ENCODE measurements at places on chromosomes 5 and 9.
A peak's percentile ranks its signal among the peaks of the same experiment; 100 is the strongest.

DNA sequence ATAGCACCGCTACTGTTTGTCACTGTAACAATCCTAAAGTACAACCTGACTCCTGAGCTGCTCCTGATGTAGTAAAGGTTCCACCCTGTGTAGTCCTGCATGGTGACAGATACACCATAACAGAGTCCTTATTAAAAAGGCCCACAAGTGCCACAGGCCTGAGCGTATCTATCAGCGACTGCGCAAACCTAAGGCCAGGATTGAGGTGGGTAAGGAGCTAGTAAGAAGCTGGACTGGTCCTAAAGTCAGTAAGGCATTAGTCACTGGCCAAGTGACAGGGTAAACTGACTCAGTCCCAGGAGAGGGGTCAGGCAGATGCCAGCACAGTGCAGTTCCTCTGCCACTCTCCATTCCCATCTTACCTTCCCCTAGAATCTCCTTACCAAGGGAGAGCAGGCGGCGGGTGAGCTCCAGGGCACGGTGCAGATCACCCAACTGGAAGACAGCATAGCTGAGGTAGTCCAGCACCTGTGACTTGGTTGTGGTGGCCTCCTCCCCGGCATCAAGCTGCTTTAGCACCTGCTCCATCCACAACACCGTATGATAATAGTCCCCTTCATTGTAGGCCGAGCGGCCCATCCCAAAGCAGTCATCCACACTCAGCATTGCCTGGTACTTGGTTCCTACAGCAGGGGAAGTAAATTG is 17.6 kb downstream of the P4HA2 start:
- no peak for DNase-seq

GRCh38 chr5:38827525-38827924 is 18.3 kb upstream of the OSMR start:
- no peak for DNase-seq

- DNase-seq = no peak
These were observed 847.0 kb downstream of the TLE1 start for GRCh38 chr9:80842389-80842788.

DNA sequence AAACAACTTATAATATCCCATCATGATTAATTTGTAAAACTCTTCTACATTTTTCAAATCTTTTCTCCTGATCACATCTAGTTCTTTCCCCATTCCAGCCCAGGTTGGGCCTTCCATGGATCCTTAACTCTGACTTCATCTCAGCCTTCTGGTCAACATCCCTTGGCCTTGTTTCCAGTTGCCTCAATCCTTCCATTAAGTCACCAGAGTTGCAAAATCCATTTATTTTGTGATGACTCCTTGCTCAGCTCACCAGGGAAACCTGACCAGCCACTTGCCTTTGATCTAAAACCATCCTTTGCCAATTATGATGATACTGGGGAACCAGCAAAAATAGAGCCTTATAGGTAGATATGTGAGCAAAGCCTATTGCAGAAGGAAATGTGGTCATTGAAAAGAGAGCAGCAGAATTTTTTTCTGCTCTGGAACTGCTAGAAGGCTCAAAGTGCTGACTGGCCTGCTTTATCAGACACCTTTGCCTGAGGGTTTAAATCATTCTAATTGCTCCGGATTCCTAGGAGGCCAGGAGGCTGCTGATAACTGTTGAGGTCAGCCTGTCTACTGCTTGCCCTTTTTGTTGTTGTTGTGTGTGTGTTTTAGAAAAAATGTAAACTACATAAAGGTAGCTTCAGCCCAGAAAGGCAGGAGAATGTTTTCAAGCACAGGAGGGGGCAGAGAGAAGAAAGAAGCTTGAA is 512.2 kb upstream of the GRIA1 start:
- DNase-seq = no peak

DNA sequence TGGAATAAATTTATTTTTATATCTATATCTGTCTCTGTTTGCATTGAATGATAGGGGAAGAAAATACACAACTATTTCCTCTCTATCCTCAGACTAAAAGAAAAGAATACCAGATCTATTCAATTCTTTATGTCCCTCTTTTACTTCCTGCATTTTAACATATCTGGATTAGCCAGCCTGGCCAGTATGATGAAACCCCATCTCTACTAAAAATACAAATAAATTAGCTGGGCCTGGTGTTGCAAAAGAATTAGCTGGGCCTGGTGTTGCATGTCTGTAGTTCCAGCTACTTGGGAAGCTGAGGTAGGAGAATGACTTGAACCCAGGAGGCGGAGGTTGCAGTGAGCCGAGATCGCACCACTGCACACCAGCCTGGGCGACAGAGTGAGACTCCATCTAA is 182.0 kb downstream of the LURAP1L start:
- DNase-seq = no peak

GRCh38 chr9:130265431-130266235 is at the start of gene HMCN2:
TSS of gene HMCN2 (plus strand) at chr9:130265760. CDS start at chr9:130265879, 119 bp downstream.
- DNase-seq = no peak

GRCh38 chr5:73856997-73857396 is 231.0 kb downstream of the ARHGEF28 start:
- no peak for DNase-seq

DNA sequence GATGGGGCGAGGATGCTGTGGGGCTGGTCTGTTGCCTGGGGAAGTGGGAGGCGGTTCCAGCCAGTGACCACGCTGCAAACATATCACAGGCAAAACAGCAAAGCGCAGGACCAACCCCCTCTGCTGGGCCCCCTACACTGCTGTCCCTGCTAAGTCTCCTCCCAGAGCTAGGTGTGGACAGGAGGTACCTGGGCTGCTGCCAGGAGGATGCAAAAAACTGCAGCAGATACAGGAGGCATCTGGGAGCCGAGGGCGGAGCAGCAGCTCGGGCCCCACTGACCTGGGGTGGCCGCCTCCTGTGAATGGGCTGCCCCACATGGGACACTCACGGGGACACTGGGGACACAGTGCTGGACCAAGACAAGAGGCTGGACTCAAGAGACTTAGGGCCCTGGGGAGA is 48.0 kb upstream of the PHYKPL start:
- DNase-seq = no peak

DNA sequence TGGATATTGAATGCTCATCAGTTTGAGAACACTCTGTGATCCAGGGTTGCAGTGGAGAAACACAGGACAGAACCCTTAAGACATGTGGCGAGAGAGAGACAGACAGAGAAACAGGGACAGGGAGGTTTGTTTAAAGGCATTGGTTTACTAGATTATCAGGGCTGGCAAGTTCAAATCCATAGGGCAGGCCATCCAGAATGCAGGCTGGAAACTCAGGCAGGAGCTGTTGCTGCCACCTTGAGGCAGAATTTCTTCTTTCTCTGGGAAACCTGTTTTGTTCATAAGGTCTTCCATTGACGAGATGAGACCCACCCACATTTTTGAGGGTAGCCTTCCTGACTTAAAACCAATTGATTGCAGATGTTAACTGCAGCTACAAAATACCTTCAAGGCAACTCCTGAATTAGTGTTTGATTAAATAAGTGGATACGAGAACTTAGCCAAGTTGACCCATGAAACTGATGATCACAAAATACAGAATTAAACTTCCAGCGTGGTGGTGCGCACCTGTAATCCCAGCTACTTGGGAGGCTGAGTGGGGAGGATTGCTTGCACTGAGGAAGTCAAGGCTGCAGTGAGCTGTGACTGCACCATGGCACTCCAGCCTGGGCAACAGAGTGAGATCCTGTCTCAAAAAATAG is 55.9 kb downstream of the NSUN2 start:
- peak; percentile 46 for DNase-seq

DNA sequence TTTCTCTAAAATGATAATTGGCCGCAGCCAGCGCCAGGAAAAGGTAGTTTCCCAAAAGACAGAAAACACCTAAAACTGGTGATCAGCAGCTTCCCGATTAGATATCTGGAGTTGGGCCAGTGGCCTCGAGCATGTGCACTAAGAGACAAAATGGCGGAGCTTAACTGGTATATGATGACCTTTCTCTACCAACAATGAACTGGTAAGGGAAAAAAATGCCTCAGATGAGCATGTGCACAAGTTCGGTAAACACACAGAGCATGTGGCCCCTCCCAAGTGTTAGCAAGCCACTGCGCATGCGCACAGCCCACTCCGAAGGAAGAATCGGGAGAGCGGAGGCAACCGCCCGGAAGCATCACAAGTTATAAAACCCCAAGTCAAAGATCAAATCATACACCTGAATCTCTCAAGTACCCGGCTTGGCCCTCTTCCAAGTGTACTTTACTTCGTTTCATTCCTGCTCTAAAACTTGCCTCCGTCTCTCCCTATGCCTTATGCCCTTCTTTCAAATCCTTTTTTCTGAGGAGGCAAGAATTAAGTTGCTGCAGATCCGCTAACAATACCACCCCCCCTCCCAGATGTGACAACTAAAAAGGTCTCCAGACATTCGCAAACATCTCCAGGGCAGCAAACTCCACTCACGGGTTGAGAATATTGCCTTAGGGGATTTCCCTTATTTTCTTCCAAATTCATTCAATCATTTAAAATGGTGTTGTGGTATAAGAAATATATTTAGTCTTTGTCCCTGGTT is 15.0 kb upstream of the PTBP3 start:
- DNase-seq = peak; percentile 47

- no peak for DNase-seq
These were observed 98.2 kb downstream of the USP20 start for GRCh38 chr9:129933185-129934040.

- DNase-seq = no peak
These were observed 126.7 kb downstream of the SLC25A46 start for GRCh38 chr5:110865400-110866094.

GRCh38 chr9:35079041-35079425 is 709 bp downstream of the FANCG start:
- no peak for DNase-seq

DNA sequence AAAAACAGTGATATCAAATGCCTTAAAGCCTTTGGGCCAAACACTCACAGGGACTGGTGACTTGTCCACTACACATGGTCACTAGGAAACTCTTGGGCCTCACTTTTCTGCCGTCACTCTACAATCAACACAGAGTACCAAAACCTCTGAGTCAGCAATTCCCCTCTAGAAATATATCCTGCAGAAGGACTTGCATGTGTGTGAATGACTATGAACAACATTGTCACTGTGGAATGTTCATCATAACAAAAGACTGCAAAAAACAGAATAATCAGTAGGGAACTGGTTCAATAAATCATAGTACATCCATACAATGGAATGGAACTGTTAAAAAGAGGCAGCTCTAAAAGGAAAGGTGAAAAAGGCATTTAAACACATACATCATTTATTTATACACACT is 44.1 kb upstream of the SMU1 start:
- no peak for DNase-seq

- DNase-seq = no peak
These were observed 377.3 kb downstream of the ICE1 start for GRCh38 chr5:5799826-5800225.

DNA sequence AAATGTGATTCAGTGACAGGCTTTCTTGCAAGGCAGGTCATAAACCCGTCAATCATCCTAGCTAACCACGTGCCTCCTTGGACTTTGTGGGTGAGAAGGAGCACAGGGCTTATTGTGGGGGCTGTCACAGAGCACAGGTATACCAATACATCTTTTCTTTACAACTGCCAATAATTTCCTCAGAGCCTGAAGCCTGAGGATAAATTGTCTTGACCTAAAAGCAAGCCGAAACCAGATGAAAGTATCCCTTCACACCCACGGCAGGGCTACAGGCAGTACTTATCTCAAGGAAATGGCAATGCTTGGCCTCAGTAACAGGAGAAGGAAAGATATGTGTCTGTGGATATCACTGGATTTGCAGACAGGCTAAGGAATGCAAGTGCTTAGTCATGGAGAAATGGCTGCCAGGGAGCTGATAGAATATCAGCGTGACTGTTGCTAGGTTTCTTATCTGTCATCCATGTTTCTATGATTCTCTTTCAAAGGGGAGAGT is 90.3 kb upstream of the ZNF366 start:
- no peak for DNase-seq

- no peak for DNase-seq
These were observed 130.9 kb upstream of the RASA1 start for GRCh38 chr5:87136733-87137132.

GRCh38 chr5:115393239-115393638 is 96.8 kb upstream of the CCDC112 start:
- no peak for DNase-seq

DNA sequence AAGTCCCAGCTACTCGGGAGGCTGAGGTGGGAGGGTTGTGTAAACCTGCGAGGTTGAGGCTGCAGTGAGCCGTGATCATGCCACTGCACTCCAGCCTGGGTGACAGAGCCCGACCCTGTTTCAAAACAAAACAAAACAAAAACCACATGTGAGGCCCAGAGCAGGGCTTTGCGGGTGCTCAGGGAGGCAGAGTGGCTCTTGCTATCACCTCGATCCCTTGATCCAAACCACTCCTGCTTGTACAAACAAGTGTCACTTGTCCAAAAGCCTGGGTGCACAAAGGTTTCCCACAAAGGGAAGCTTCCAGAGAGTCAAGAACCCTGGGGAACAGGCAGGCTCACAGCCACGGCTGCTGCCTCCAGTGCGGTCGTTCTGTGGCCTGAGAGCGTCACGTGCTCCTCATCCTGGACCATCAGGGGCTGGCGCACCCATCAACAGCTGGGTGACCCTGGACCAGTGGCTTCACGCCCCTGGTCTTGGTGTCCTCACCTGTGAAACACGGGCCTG is 162.7 kb downstream of the C9orf50 start:
- no peak for DNase-seq

GRCh38 chr9:110876929-110877328 is 161.3 kb downstream of the LPAR1 start:
- DNase-seq = no peak

- no peak for DNase-seq
These were observed 294.5 kb upstream of the TAS2R1 start for GRCh38 chr5:9924614-9925013.

All from DMS 273 treated with DMSO at 0.1 percent for 48 hours (cell line).